ENCODE measurements at places on chromosomes 16 and 17. TPM values are rescaled to one million over a fixed set of nuclear protein-coding genes. Genes with fewer than 3 reads are reported as not detected.

NAGS gene
- 0.86 TPM for total RNA-seq

GHDC gene
- total RNA-seq: 14.5 TPM

DEXI gene
- 39.8 TPM for total RNA-seq

GAN gene
- total RNA-seq: 12.4 TPM

KAT8 gene
- total RNA-seq: 51.3 TPM

RHOT1 gene
- total RNA-seq: 45.6 TPM

TBC1D26 gene
- total RNA-seq: not detected

MPO gene
- 0.86 TPM for total RNA-seq

Data from posterior vena cava (tissue), 2 donors.